Uterus (tissue), 4 donors: ENCODE measurements at places on chromosomes 5 and 9. TPM values are rescaled to one million over a fixed set of nuclear protein-coding genes. Genes with fewer than 3 reads are reported as not detected.

Gene SLC24A2
- total RNA-seq = 3.3 TPM

Gene WDR38
- not detected for total RNA-seq

Gene TRPM6
- total RNA-seq = not detected

Gene FGD3
- 3.0 TPM for total RNA-seq

Gene SPINK4
- not detected for total RNA-seq

Gene DENND4C
- total RNA-seq = 157 TPM

DNA sequence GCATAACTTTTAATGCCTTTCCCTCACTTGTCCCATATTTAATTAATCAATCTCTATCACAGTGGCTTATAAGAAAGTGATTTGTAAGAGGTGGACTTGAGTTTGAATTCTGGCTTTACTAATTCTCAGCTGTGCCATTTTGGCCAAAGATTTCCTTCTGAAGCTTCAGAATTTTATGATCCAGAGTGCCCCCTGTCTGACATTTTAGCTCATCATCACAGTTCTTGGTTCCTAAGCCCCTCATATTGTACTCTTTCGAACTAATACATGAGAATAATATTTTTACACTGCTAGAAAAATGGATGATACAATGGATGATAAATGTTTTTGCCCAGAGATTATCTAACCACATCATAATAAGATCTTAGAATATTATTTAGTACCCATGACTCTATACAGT is 1014.1 kb downstream of the PTPRD start:
- no peaks in the 10 kb centered on the region for H3K27me3 ChIP-seq
- H3K27ac ChIP-seq = no peak overlapping the region
- H3K36me3 ChIP-seq = no peaks in the 10 kb centered on the region
- no peak overlapping the region for H3K4me3 ChIP-seq
- H3K4me1 ChIP-seq = no peaks in the 10 kb centered on the region
- DNase-seq = no peak

DNA sequence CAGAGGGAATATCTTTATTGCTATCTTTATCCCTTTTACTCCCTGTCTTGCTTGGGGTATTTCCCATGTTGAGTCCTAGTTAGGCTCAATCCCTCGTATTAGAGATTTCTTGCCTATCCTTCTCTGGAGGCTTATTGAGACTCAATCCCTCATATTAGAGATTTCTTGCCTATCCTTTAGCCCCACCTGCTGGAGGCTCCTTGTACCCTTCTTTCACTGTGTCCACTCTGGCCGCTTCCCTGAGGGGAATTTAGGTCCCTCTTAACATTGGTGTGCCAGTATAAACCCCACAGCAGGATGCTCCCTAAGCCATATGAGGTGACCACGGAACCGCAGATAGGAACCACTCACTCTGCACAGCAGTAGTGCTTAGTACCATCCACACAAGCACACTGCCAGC is 110.7 kb upstream of the MAMDC2 start:
- H3K27ac ChIP-seq = no peak overlapping the region
- H3K4me1 ChIP-seq = no peaks in the 10 kb centered on the region
- DNase-seq = no peak
- no peak overlapping the region for H3K4me3 ChIP-seq

DNA sequence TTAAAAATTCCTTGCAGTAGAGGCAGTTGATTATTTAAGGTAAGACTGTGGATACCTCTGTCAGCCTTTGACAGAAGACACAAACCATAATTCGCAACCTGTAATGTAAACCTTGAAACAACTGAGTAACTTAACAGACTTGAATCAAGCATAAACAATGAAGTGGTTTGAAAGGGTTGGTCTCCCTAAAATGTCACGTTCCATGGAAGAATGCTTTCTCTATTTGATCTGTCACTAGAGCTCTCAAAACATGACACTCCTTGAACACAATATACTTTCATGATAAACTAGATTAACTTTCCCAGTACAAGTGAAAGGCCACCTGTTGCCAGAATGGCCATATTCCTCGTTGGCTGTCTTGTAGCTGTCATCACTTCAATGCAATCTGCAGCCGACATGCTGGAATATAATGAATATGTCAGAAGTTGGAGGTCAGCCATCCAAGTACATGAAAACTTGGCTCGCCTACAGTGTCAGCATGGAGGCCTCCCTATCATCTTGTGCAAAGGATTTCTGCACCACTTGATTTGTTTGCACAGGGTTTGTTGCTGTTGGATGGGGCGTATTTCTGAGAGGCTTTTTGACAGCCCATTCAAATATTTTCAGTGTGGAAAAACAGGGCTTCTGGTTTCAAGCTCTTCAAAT is 228.0 kb downstream of the TLE4 start:
- no peak overlapping the region for H3K4me3 ChIP-seq
- H3K36me3 ChIP-seq = no peaks in the 10 kb centered on the region
- H3K4me1 ChIP-seq = no peaks in the 10 kb centered on the region
- H3K27me3 ChIP-seq = no peaks in the 10 kb centered on the region

- no peak for DNase-seq
- H3K4me3 ChIP-seq = no peak overlapping the region
- H3K27ac ChIP-seq = no peak overlapping the region
- H3K36me3 ChIP-seq = no peaks in the 10 kb centered on the region
These were observed 16.4 kb upstream of the FST start for GRCh38 chr5:53463909-53464621.
